ENCODE measurements at places on chromosomes 11 and 22.

- peak; percentile 91 for DNase-seq
Observed at GRCh38 chr22:42743501-42743991, 22.9 kb upstream of the A4GALT start.

- DNase-seq = no peak
Observed at GRCh38 chr22:24053481-24054226, 42.5 kb downstream of the CABIN1 start.

DNA sequence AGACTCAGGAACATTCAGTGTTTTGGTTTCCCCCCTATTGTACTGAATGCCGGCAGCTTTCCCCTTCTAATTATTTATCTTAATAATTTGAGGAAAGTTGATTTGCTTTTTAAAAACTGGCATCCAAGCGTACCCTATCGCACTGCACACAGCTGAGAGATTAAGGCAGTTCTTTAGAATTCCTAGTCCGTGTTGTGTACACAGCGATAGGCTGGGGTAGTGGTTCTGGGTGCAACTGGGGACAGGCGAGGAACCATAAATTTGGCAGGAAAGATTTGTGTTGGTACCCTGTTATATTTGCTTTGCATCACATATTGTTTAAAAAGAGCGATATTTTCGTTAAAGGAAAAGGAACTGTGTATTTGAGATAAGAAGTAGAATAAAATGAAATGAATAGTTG lies 39.2 kb downstream of the PTPRJ start:
- no peak for DNase-seq

DNA sequence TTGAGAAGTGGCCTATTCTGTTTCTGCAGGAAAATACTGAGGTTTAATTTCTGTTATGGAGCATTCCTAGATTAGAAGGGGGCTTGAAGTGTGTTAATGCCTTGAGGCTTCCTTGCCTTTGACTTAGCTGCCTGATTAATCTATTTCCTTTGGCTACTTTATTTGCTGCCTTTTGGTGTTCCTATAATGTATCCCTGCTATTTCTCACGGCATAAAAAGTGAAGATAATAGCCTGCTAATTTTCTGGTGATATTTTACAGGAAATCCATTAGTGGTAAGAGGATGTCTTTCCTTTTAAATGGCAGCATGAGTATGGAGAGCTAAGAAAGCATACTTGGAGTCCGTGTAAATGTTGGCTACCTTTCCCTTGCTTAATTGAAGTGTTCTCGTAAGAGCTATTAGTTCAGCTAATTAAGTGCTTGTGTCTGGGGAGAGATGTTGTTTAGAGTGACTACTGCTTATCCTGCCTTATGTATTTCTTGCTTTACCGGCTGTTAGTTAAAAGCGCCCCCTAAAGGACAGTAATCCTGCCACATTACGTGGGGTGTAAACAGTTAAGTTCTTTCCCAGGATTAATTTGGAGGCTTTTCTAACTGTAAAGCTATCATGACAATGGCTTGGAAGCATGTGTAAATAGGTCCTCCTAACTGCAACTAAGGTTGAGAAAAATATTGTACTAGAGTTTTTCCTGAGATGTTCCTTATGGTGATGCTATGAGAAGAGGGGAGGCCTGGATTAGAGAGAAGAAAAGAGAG lies 45.6 kb downstream of the ZNF280B start:
- no peak for DNase-seq

GRCh38 chr11:107408762-107409211 lies 48.8 kb downstream of the CWF19L2 start:
- no peak for DNase-seq

GRCh38 chr22:44031158-44031952 lies 7.3 kb downstream of the PARVB start:
- no peak for DNase-seq

DNA sequence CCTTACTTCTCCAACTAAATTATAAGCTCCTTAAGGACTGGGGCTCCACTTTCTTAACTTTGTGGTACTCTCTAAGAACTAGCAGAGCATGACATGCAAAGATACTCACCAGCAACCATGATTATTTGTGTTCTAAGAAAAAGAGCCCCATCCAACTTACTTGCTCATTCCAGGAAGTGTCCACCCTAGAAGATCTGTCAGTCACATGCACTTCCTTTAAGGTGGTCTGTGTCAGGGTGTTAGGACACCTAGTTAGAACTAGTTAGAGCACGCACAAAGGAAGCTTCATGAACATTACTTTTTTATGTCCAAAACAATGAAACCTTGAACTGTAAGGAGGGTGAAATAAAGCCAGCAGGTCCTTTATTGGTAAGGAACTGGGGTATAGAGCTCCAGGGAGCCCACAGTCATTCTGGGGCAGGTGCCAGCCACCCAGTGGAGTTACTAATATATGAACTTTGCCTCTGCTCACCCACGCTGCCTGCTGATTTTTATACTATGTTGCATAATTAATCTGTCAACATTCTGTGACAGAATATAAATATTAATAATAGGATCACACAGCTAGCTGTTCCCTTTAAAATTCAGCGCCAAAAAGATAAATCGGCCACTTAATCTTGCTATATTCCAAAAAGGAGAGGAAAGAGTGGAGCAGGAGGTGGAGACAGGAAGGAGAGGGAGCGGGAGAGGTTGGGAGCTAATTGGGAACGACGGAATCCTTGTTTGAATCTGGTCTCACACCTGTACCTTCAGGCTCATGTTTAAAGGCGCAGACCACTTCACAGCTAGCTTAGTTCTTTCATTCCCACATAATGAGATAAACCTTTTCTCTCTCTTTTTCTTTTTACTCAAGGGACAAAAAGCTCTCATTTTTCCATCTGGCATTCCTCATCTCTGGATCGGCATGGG lies 755.0 kb downstream of the OPCML start:
- no peak for DNase-seq

- no peak for DNase-seq
Observed at GRCh38 chr22:22366537-22366936, 122.0 kb downstream of the VPREB1 start.

GRCh38 chr11:69452206-69452987 lies 29.1 kb upstream of the LINC01488 start:
- no peak for DNase-seq

- no peak for DNase-seq
Observed at GRCh38 chr11:38182126-38182866, 1584.3 kb upstream of the RAG2 start.

GRCh38 chr11:134069426-134070341 lies 812 bp downstream of the JAM3 start:
- peak; percentile 59 for DNase-seq

- DNase-seq = no peak
Observed at GRCh38 chr11:85803303-85803702, 7.6 kb downstream of the SYTL2 start.

- peak; percentile 75 for DNase-seq
Observed at GRCh38 chr11:61543606-61544306, 35.2 kb downstream of the LRRC10B start.

- DNase-seq = no peak
Observed at GRCh38 chr11:45926536-45927331, 4.3 kb downstream of the LARGE2 start.

DNA sequence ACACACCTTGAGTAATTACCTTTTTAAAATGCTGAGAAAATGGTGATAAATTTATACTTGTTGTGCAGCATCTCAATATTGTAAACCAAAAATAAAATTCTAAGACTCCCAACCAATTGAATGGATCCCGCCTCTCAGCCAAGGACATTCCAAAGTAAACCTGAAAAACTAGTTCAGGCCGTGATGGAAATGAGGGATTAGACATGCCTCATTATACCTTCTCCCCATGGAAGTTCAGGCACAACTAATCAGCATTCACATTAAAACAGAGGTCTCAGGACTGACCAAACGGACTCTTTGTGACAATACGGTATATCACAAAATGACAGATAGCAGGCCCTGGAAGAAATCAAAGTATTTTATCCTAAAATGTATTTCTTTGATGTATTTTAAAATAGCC lies 907.4 kb upstream of the RAG2 start:
- no peak for DNase-seq

- DNase-seq = peak; percentile 98
Observed at GRCh38 chr11:71453037-71453917, at the start of gene NADSYN1. Gene NADSYN1, plus strand, starts transcription at chr11:71453203. Its CDS starts 94 bp downstream, at chr11:71453297.

- no peak for DNase-seq
Observed at GRCh38 chr11:45104006-45104789, 42.2 kb upstream of the PRDM11 start.
